ENCODE measurements at places on chromosomes 5 and 9.

- no peak for DNase-seq
Observed at GRCh38 chr5:171388816-171389168, 1.1 kb downstream of the NPM1 start.

- peak; percentile 9 for DNase-seq
Observed at GRCh38 chr5:174119468-174119881, 74.0 kb downstream of the NSG2 start.

GRCh38 chr5:180692429-180692828 lies 43.0 kb upstream of the FLT4 start:
- DNase-seq = no peak

- DNase-seq = no peak
Observed at GRCh38 chr5:3597167-3598007, 1.8 kb downstream of the IRX1 start.

DNA sequence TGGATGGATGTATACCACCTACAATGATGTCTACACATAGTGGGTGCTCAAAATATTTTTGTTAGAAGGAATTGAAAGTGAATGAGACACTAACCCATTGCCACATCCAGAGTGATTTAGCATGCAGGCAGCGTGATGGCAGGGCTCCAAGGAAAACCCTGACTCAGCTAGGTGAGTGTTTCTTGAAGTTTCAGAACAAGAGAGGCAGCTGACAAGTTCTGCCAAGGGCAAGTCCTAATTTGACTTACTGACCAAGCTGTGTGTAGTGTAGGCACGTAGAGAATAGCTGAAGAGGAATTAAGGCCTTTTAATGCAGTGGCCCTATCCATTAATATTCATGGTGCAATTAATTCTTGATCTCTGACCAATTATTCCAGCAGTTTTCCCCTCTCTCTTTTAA lies 107.8 kb upstream of the ATP10B start:
- no peak for DNase-seq

- no peak for DNase-seq
Observed at GRCh38 chr9:124495126-124496074, 11.8 kb downstream of the NR5A1 start.

DNA sequence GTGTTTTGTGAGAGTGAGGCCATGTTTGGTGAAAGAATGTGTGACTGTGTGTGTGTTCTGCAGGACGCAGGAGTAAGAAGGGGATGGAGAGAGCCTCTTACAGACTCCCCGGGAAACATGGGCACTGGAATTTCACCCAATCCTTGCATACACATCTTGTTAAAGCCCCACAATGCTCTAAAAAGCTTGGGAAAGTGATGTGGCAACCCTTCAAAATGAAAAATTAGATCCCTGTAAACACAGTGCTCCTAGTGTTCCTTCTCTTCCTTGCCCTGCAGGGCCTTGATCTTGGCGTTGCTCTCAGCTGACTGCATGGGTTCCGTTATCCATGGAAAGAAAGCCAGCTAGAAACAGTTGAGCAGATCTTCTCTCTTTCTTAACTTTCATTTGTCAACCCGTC lies 701.7 kb downstream of the SEMA5A start:
- no peak for DNase-seq

DNA sequence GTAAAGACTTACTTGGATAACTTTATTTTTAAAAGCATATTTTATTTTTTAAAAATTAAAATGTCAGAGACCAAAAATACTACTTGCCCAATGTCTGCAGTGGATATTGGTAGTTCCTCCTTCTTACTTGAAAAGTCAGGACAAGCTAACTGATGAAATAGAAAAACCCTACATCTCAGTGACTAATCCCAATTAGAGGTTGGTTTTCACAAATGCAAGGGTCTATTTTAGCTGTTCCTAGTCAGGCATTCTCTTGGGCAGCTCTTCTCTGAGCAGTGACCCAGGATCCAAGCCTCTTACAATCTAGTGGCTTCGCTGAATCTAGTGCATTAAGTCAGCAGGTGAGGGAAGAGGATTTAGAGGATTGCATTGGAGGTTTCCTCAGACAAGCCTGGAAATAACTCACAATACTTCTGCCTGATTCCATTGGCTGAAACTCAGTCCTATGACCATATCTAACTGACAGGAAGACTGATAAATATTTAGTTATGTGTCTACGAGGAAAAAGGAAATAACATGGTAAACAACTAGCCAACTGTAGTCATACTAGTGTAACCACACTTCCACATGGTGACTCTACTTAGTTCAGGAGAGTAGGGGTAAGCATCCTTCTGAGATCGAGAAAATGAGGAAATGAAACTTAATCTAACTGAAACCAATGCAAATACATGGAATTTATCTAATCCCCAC lies 34.2 kb upstream of the MIER3 start:
- no peak for DNase-seq

DNA sequence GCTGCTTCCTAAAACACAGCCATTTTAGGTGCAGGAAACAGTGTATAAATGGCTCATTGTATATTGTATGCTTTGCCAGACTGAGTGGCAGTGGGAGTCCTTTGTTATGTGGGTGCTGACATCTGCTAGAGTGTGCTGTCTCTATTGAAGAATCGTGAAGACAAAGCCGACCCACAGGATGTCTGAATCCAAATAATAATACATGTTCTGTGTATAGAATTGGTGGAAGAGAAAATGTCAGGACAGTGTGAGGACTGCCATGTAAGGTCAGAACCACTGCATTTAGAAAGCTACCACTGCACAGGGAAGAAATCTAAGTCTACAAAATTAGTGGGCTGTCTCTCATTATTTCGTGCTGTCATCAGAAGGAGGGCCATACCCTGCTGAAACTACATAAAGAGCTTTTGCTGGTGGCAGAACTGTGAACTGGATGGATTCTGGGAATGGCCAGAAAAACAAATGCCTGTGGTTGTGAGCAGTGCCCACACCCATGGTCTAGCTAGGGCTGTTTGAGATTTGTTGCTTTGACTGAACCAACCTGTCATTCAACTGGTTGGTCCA lies 2.5 kb downstream of the IL7R start:
- DNase-seq = no peak

Data from left renal cortex interstitium (tissue), 4 donors.